ENCODE measurements at places on chromosomes 16 and 17.
A peak's percentile ranks its signal among the peaks of the same experiment; 100 is the strongest.

DNA sequence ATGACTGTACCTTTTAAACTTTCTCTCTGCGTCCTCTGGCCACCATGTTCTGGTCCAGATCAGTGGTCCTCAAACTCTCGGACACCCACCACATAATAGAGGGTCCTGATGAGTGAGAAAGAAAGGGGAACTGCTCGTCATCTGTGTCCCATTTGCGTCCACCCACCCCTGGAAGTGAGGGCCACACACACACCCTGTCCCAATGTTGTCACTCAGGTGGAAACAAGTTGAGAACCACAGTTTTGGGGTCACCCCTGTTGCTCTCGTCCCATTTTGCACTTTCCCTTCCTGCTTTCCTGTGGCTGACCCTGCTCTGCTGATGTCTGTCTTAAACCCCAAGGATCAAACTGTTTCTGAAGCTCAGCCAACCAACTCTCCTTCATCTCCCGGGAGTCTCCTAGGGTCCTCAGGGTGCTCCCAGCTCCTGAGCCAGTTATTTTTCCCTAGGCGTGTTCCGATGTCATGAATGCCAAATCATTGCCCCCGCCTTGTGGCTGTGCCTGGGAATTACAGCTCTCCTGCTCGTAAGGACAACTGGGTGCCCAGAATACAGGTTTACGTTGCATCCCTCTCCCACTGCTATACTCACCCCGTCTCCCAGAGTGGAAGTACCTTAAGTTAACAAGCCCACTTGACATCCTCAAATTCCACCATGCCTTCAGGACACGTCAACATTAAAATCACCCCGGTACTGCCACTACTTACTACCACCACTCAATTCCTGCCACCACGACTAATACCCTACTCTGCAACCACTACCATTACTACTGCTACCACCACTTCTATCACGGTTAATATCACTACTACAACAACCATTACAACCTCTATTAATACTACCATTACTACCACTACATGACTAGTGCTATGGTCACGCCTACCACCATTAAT is 26.0 kb upstream of the HNF1B start:
- peak; percentile 60 for DNase-seq

GRCh38 chr17:82865274-82865673 is 25.5 kb upstream of the ZNF750 start:
- DNase-seq = no peak

DNA sequence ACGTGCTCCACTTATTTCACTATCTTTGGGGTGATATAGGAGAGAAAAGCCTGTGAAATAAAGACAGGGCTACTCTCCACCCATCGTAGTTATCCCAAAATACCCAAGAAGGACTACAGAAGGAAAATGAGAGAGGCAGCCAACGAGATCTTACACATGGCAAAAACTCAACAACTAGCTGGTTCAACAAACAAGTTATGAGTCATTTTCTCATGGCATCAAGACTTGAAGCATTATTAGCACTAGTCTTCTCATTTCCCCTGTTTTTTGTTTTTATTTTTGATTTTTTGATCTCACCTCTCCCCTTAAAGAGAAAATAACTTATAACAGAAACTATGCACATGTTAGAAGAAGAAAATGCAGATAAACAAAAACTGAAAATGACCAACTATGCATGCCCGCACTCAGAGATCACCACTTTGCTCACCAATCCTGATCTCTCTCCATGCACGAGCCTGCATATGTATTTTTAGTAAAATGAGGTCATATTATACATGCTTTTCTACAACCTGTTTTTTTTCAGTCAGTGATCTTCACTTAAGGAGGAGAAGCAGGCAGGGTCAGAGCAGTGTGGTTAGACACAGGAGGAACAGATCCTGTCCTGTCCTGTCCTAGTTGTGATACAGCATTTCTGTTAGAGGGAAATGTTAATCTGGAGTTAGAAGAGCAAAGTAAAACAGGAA is 22.8 kb downstream of the FAM117A start:
- DNase-seq = no peak

- no peak for DNase-seq
These were observed 97.6 kb upstream of the FAM20A start for GRCh38 chr17:68698746-68699145.

DNA sequence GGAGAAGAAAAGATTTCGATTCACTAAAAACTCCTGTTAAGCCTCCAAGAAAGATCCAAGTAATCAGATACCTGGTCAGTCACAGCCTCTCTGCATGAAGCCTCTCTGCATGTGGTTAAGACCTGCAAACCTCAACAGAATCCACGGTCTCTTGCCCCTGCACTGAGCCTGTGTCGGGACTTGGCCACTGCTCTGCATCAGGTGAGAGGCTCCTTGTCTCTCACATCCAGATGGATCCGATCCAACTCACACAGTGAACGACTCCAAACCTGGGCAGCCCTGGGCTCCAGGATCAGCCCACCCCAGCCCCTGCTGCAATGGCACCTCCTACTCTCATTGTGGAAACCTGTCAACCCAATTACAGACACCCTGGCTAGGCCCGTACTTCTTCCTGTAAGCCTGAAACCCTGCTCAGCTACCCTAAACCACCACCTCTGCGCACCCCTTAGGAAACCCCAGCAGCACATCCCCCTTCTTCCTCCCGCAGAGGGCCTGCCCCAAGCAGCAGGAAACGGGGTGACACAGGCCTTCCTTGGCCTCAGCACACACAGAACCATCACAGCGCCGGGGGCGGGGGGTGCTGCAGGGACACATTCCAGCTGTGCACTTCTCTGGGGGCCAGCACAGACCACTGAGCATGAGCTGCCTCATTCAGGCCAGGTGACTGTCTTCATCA is 129.5 kb downstream of the ANKRD11 start:
- DNase-seq = no peak

GRCh38 chr17:4536259-4536741 is 18.9 kb downstream of the MYBBP1A start:
- no peak for DNase-seq

DNA sequence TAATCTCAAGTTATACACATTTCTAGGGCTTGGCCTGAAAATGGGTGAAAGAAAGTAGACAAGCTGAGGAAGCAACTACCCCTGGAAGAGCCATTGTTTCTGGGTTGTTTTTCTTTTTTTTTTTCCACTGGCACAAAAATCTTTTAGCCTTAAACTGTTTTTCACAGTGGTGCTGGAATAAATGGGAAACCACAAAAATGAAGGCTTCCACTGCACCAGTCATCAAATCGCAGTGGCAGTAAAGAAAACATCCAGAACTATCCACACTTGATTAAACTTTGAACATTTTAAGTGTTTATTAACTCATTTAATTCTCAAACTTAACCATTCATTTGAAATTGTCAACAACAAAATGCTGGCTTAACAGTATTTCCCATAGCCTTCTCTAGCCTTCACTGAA is 14.3 kb downstream of the CMTM4 start:
- no peak for DNase-seq

All from HEK293T (cell line).